8988T (cell line): ENCODE measurements at places on chromosomes 11 and 22.

- no peak for DNase-seq
Observed at GRCh38 chr22:43039800-43040199, 24.9 kb upstream of the PACSIN2 start.

- DNase-seq, result no peak
Observed at GRCh38 chr22:26956371-26956770, 299.0 kb downstream of the MIAT start.

GRCh38 chr22:44037519-44038375, 13.6 kb downstream of the PARVB start:
- DNase-seq, result no peak

- no peak for DNase-seq
Observed at GRCh38 chr11:133980665-133981064, 23.9 kb upstream of the IGSF9B start.

DNA sequence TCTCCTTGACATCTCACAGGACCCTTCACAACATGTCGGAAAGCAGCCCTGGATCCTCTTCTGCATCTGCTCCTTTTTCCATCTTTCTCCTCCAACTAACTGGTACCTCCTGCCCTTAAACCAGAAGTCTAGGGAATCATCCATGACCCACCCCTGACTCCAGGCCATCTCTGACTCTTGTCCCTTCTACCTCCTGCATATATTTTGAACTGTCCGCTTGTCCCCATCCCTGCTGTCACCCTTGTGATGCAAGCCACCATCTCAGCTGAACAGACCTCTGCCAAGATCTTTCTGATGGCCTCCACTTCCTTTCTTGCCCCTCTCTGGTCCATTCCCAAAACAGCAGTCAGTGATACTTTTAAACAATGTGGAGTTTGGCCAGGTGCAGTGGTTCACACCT, 7.0 kb downstream of the RIBC2 start:
- DNase-seq, result no peak

- no peak for DNase-seq
Observed at GRCh38 chr11:92993004-92993403, 23.6 kb downstream of the MTNR1B start.

GRCh38 chr11:13786688-13787087, 118.2 kb downstream of the FAR1 start:
- no peak for DNase-seq

DNA sequence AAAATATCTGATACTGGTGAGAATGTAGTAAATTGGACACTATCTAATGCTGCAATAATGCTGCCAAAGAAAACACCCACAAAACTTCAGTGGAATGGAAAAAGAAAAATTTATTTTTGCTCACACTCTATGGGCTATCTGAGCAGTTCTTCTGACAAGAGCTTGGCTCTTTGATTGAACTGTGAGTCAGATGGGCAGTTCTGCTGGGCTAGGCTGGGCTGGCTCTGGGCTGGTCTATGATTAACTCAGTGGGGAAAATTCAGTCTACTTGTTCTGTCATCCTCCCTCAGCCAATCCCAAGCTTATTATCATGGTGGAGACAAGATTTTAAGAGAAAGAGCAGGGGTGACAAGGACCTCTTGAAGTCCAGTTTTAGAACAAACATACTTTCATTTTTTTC, 1404.8 kb downstream of the LRRC4C start:
- no peak for DNase-seq
